ENCODE measurements at places on chromosomes 3 and 15.
A peak's percentile ranks its signal among the peaks of the same experiment; 100 is the strongest.

GRCh38 chr3:117871934-117872333, 1162.4 kb downstream of the TUSC7 start:
- no peak for DNase-seq

DNA sequence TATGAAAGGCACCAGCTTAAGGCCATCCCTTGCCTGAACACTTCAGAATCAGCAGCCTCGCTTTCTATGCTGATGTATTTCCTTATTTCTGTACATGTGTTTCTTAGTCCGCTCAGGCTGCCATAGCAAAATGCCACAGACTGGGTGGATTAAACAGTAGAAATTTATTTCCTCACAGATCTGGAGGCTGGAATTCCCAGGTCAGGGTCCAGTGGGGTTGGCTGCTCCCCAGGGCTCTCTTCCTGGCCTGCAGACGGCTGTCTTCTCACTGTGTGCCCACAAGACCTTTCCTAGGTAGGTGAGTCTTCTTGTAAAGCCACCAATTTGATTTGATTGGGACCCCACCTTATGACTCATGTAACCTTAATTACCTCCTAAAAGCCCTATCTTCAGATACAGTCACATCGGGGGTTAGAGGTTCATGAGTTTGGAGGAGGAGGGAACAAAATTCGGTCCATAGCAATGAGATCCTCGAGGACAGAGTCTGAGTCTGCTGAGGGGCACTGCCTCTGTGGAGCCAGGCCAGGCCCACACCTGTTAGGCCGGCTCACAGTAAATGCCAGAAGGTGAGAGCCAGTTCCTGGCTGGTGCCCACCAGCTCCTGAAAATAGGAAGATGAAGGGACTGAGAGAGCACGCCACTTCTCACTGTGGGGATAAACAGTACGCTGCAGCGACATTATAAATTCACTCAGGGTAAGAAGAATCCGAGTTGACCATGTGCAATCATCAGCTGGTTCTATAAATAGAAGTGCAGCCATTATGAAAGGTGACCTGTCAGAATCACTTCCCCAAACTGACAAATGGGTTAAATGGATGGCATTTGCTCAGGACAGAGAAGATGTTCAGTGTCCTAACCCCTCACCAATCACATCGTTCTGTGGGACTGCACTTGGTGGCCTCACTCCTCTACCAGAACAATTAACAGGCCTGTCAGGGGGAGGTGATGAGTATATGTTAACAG, 41.1 kb downstream of the CTXND1 start:
- DNase-seq, result no peak

DNA sequence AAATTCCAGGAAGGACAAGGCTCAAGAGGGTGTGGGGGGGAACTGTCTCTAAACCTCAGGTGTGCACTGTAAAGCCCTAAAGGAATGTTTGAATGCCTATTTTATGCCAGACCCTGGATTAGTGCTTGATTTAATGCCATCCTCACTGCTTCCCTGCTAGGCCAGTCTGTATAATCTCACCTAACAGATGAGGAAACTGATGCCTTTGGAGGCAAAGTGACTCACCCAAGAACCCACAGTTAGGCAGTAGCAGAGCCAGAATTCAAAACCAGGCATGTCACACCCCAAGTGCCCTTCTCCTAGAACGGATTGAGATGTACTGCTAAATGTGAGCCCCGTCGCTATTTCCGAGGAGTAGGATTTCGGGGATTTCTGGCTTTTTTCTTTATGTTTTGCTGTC, 7.8 kb downstream of the CAMK1 start:
- no peak for DNase-seq

GRCh38 chr15:31489801-31490646, 163.4 kb downstream of the KLF13 start:
- no peak for DNase-seq

DNA sequence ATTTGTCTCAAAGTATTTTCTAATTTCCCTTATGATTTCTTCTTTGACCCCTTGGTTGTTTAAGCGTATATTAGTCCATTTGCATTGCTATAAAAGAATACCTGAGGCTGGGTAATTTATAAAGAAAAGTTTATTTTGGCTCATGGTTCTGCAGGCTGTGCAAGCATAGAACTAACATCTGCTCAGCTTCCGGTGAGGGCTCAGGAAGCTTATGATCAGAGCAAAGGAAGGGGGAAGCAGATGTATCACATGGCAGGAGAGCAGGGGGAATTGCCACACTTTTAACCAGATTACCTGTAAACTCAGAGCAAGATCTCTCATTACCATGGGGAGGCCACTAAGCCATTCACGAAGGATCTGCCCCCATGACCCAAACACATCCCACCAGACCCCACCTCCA, 148.2 kb downstream of the PDE8A start:
- peak; percentile 34 for DNase-seq

- DNase-seq, result no peak
These were observed 4.9 kb upstream of the SLC6A6 start for GRCh38 chr3:14397531-14397930.

DNA sequence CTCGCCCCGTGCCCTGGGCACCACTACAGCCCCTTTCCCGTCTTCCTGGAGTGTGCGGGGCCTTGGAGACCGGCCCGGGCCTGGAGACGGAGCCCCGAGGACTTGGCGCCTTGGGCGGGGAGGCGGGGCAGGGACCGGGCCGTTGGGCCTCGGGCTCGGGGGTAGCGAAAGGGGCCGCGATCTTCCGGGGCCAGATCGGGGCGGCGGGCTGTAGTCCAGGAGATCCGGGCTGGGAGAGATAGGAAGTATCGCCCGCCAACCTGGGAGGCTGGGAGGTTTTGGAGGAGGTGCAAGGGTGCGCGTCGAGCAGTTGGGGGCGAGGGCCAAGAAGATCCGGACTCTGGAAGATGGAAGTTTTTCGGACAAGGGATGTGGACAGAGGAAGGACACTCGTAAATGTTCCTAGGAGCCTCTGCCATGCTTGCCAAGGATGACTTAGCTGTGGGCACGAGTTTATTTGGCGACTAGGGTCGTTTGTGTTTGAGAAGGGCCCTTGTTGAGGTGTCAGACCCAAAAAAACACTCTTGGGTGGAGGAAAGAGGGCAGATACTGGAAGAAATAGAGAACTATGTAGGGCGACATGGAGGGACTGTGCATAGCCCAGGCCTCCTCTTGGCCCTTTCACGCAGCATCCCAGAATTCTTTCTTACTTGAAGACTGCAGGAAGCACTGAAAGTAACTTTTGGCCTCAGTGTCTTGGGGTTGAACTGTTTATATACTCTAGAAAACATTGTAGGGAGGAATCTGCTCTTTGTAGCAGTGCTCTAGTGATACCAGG, 712 bp downstream of the RTF1 start:
- no peak for DNase-seq

DNA sequence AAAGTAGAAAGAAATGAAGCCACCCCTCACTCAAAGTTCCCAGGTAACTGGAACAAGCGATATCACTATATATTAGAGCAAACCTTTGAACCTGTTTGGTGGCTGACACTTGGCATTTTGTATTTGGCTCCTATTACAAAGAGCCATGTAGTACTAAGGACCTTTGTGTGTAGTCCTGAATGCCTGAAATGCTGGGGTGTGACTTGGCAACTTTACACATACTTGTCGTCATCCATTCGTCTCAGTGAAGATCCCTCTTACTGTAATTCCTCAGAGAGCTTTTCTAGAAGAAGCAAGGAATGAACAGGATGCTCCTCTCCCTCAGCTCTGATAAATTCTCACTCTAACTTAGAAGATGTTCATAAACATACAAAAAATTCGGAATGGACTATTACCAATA, 216.1 kb upstream of the CDIN1 start:
- DNase-seq, result no peak

DNA sequence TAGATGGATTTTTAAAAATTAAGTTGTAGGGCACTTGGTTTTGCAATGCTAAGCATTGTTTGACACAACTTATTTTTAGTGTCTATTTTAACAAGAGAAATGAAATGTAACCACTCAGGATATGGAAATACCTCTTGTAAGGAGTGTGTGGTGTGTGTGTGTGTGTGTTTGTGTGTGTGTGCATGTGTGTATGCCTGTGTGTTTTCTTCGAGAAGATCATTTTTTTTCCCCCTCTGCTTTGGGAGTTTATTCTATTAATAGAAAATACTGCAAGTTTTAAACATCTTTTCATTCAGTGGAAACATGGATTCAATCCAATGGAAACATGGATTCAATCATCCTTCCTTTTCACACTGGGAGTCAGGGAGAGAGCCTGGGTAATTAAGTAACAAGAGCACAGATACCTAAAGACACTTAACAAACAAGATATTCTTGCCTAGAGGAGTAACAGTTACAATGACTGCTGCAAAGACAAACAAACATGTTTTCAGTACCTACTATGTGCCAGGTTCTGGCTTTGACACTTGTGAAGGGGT, 567.2 kb upstream of the TBL1XR1 start:
- no peak for DNase-seq

DNA sequence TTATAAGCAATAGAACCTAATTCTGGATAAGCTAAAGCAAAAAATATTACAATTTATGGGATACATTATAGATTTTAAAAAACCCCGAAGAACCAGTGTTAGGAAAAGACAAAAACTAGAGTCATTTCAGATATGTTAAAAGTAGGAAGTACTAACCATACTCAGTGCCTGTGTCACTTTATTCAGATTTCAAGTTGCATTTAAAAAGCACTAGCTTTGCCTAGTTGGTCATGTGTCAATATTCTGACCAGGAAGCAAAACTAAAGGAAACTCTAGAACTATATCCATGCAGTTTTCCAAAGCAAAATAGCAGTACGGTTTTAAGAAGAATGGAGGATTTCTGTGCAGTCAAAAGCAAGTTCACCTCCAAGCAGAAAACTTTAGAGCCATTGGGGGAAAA, 88.4 kb downstream of the RAP2B start:
- no peak for DNase-seq

DNA sequence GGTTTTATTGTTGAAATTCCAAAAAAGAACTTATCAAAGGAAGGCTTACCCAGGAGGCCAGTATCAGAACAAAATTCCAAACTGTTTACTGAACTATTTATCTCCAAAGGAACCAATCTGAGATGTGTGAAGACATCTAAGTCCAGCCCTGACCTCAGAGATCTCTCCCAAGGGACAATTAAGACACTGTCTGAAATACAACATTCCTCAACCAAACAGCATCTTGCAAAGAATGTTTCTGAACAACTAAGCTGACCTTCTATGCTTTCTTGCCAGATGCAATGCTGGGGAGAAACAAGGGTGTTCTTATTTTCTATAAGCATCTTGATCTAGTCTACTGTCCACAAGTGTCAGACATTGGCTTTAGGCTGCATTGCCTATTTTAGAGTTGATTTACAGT, 13.6 kb downstream of the PDZRN3 start:
- no peak for DNase-seq

DNA sequence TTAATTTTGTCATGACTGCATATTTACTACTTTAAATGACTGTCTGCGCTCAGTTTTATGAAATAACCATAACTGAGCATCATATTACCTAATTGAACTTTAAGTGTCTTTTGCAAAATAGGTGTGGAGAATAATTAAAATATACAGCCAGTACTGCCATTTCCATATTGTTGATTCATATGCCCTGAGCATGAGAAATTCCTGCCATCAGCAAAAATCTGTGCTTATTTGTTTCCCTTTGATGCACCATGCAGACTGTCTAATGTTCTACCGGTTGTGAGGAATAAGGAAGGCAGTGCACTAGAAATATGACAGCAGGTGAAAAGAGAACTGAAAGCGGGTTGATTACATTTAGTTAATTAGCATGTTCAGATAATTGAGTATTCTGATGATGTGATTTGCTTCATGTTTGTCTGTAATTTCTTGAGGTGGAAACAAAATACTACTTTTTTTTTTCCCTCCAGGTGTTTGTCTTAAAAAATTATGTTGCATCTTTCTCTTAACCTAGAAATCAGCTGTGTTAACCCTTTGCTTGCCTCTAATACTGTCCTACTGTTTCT, 229.4 kb upstream of the AZI2 start:
- DNase-seq, result no peak

DNA sequence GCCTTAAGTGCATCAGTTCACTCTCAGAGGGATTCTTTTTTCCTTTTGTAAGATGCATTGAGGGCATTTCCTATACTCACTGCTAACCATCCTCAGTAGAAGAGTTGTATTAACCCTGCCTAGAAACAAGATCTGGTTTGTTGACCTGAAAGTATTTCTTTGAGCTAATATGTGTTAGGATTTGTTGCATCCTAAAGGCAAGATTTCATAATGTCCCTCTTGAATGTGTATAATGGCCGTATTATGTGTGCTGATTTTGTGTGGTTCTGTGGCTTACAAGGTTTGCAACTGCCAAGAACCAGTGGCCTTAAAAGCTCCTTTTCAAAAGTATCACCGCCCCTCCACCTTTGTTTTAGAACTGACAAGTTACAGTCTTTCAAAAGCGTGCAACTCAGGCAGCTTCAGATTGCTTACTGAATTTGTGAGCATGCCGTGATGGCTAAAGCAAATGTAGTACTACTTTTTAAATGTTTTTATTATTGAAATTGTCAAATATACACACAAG, 182.0 kb upstream of the BHLHE40 start:
- no peak for DNase-seq

DNA sequence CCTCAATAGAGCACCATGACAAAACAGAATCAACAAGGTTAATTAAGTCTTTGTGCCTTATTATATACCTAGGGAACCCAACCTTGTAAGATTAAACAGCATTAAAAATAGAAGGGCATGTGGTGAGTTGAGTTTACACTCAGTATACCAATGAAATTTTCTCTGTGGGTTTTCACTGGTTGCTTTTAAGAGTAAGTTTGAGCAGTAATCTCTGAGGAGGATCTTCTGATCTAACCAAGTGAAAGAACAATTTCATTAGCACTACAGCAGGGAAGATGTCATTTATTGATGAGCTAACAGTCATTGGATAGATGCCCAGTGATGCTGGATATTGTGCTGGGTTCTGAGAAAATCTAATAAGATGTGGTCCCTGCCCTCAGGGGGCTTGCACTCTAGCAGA, 26.9 kb upstream of the AKAP13 start:
- no peak for DNase-seq

- no peak for DNase-seq
These were observed 72.3 kb upstream of the ZNF280D start for GRCh38 chr15:56805466-56806147.

- DNase-seq, result no peak
These were observed 24.7 kb downstream of the GP9 start for GRCh38 chr3:129085165-129085715.

DNA sequence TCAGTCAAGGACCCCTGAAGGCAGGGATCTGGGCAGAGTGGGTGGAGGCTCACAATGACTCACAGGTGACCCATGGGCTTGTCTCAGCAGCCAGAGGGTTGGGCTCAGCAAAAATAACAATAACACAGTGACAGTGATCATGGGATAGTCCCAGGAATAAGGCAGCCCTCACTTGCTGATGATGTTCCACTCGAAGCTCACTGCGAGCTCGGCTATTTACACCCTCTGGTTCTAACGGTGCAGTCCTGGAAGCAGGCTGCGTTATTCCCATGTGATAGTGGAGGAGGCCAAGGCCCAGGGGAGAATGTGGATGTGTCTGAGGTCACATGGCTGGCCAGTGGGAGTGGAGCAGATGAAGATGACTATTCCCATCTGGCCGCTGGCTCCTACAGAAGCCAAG, 16.2 kb downstream of the CCDC33 start:
- no peak for DNase-seq

DNA sequence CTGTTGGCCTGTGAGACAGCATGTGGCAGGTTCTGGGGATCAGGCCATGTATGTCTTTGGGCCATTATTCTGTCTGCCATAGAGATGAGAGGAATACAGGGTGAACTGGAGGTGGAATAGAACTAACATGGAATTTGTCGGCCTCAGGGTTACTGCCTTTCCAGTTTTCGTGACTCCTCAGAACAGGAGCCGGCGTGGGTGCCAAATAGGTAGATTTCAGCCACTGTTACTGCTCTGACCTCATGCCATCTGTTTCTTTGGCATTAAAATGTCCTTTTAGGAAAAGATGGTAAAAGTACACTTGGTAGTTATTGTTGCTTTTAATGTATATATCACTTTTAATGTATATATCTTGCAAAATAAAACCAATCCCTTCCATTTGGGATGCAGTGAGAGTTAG, 65.6 kb downstream of the SLTM start:
- no peak for DNase-seq
